ENCODE measurements at places on chromosomes 3 and 15.

DNA sequence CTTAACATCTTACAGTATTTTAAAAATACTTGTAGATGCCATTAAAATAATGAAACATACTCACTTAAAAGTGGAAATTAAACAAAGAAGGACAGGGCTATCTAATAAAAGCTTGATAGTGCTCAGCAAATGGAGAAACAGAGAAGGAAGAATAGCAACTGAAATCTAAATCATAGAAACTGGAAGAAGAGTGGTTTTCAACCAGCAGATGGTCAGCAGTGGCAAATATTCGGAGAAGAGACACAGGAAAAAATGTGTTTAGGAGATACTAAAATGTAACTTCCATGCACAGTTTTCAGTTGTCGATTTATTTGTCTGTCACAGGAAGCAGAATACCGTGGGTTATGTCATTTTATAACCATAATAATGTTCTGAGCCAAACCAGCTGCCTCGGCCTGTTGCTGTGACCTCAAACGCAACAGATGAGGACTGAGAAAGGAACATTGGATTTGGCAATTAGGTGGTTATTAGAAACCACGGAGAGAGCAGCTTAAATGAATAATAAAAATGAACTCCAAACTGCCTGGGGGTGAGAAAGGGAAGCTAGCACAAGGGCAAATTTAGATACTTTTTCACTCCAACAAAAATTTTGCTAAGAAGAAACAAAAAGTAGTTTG lies 246.6 kb upstream of the KCNMB2 start:
- DNase-seq: no peak

- peak; percentile 72 for DNase-seq
Observed at GRCh38 chr3:46566040-46566641, at the start of gene LRRC2. LRRC2 (minus strand) TSS chr3:46566302; CDS start chr3:46551591, 14,711 bp downstream.

- DNase-seq: no peak
Observed at GRCh38 chr15:37106490-37107001, 6.2 kb upstream of the MEIS2 start.

- DNase-seq: no peak
Observed at GRCh38 chr15:67746022-67746421, 79.3 kb upstream of the SKOR1 start.

DNA sequence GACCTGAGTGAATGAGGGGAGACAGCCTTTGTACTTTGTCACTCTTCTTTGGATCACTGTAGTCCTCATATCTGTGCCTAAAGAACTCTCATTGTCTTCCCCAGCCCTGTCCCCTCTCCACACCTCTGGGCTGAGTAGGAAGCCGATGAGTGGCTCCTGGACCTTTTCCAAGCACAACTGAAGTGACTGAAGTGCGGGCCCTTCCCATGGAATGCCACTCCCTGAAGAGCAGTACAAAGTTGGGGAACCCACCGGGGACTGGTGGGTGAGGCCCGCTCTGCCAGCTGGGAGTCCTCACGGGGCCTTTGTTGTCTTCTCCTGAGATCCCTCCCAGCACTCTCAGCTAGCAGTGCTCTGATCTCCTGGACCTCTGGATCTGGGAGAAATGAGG lies 90.1 kb downstream of the AAGAB start:
- no peak for DNase-seq

GRCh38 chr3:181694805-181695660 lies 16.7 kb upstream of the SOX2 start:
- DNase-seq: no peak

GRCh38 chr3:45055032-45055410 lies 28.9 kb downstream of the CLEC3B start:
- DNase-seq: no peak

DNA sequence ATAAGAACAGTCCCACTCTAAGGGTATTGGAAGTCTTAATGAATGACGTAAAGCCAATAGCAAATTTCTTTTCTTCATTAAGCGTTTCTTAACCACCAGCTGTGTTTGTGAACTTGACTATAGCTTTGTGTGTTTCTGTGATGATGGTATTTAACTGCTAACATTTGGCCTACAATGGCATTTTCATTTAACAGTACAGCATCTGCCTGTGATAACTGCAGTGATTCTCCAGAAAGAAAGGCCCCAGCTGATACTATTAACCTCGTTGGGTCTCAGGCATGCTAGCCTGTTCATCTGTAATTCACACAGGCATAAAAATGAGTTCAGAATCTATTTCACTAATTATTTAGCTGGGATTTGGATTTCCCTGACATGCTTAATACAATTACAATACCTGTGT lies 121.9 kb downstream of the NECTIN3 start:
- no peak for DNase-seq

DNA sequence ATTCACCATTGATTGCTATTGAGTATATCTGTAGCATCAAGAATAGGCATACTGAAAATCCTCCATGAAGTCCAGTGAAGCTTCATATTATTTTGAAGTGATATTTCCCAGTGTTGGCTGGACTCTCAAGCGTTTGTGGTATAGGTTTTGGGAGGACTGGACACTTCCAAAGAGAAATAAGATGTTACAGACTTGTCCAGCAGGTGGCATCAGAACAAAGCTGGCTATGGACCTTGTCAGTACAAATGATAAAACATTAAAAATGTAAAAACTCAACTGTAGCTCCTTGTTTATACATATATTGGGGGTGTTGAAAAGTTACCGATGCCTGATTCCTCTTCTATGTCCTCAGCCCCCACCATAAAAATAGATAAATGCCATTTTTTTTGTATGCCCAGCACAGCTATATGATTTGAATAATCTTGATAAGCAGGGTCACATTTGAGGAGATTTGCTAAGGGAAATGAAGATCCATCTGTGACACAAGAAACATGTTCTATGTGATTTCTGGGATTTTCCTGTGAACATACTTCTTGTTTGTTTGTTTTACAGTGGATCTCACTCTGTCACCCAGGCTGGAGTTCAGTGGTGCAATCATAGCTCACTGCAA lies 54.5 kb upstream of the GOLGA6B start:
- no peak for DNase-seq

GRCh38 chr15:26443321-26443720 lies 329.5 kb downstream of the GABRB3 start:
- no peak for DNase-seq

GRCh38 chr15:41498657-41499056 lies 5.0 kb downstream of the ITPKA start:
- no peak for DNase-seq
